ENCODE measurements at places on chromosomes 1 and 21.

- DNase-seq: no peak
Observed at GRCh38 chr1:61539720-61540462, 185.1 kb downstream of the TM2D1 start.

GRCh38 chr1:243473227-243474135, 217.6 kb downstream of the SDCCAG8 start:
- DNase-seq: no peak

DNA sequence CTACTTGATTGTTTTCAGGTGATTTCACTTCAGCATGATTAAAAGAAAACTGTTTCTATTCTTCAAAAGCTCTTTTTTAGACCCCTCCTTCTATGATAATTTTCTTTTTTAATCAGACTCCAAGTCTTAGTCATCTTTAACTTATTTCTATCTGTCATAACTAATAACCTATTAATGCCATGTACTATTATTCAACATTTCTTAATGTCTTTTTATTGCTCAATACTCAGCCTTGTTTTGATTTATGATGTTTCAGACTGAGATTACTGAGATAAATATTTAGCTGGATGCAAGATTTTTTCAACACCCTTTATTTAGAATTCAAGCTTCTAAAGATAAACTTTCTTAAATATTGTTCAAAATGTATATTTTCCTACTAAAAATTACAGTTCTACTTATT, 53.6 kb downstream of the ATP6V1G3 start:
- DNase-seq: no peak

- DNase-seq: no peak
Observed at GRCh38 chr1:112983537-112984131, 27.6 kb upstream of the SLC16A1 start.

DNA sequence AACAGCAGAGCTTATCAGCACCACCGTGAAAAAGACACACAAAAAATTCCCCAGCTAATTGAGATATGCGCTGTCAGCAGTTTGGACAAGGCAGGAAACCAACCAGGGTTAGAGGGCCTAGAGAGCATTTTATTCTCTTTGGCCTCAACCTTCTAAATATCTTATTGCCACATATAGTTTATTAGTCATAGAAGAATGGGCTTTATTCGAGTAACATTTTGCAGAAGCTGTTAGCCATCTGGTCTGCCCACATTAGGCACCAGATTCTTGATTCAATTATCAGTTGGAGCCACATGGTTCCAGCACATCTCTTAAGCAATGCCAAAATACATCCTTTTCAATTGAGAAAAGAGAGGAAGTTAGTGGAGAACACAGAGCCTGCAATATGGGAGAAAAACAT, 109.9 kb upstream of the CXADR start:
- DNase-seq: no peak

- no peak for DNase-seq
Observed at GRCh38 chr1:169141356-169141755, 34.9 kb downstream of the ATP1B1 start.

DNA sequence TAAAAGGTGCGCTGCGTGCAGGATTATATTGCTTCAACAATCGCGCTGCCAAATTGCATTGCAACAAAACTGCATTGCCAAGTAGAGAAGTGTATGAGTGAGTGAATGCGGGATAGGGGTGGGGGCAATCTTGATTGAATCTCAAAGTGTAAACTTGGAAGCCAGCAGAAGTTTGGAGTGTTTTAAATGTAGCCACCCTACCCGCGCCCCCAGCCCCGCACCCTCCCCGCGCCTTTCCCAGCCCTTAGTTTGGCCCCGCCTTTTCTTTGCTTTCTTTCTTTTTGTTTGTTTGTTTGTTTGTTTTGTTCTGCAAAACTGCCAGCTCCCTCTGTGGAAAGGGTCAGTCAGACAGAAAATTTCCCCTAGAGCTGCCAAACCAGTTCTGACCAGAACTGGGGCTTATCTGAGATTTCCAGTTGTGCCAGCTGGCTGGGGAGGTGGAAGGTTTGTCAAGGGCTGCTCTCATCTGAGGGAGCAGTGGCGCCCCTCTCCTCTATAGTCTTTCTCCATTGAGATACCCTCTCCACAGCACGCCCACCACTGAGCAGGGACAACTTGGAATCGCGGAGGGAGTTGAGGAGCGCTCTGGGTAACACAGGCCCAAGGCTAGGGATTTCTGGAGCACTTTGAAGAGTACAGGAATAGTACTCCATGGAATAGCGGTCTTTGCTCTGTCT, 666 bp upstream of the BEND5 start:
- no peak for DNase-seq

Data from HepG2 (cell line).